Caki2 (cell line): ENCODE measurements at places on chromosomes 12 and 14.
A peak's percentile ranks its signal among the peaks of the same experiment; 100 is the strongest.

GRCh38 chr14:35158951-35159653 lies 36.8 kb downstream of the PRORP start:
- peak; percentile 46 for DNase-seq

- DNase-seq: no peak
These were observed 1500.7 kb upstream of the FLRT2 start for GRCh38 chr14:84029246-84029645.

GRCh38 chr12:123075646-123076171 lies 75.2 kb downstream of the PITPNM2 start:
- peak; percentile 18 for DNase-seq

- no peak for DNase-seq
These were observed 64.5 kb downstream of the BCL11B start for GRCh38 chr14:99207456-99207855.

- no peak for DNase-seq
These were observed 67.9 kb upstream of the ATF1 start for GRCh38 chr12:50695961-50696360.

- no peak for DNase-seq
These were observed 58.9 kb upstream of the HMGA2 start for GRCh38 chr12:65765436-65765813.

GRCh38 chr12:44889162-44889561 lies 13.0 kb upstream of the NELL2 start:
- no peak for DNase-seq

DNA sequence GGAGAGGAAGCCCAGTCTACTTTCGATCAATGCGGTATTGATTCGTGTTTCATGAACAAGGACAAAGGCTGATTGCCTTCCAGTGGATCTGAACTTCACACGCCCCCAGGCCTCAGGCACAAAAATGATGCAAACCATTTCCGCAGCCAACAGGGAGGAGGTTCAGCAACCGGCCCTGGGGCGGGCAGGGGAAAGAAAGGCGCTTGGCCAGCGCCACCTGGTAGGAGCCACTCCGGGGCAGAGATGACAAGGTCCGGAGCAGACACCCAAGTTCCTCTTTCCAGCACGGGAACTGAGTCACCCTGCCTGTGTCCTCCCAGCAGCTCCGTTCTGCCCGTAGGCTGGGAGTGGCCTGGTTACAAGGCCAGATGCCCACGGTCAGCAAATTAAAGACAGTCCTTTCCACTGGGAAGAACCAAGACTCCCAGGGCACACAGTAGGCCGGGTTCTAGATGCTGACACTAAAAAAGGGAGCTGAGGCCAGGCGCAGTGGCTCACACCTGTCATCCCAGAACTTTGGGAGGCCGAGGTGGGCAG lies 136.3 kb downstream of the SCARB1 start:
- DNase-seq: peak; percentile 84

- DNase-seq: no peak
These were observed 86.9 kb downstream of the EPS8 start for GRCh38 chr12:15702276-15702675.

- DNase-seq: no peak
These were observed 154.7 kb upstream of the ATXN7L3B start for GRCh38 chr12:74382983-74383382.

GRCh38 chr12:45660330-45660729 lies 69.2 kb upstream of the ARID2 start:
- peak; percentile 48 for DNase-seq

- DNase-seq: no peak
These were observed 17.8 kb downstream of the E2F7 start for GRCh38 chr12:77047341-77048109.

GRCh38 chr14:91744068-91744480 lies 12.2 kb upstream of the CATSPERB start:
- no peak for DNase-seq

- DNase-seq: no peak
These were observed 111.1 kb upstream of the SCAF11 start for GRCh38 chr12:46101485-46101869.

GRCh38 chr12:98656289-98657101 lies 11.4 kb downstream of the APAF1 start:
- DNase-seq: no peak

DNA sequence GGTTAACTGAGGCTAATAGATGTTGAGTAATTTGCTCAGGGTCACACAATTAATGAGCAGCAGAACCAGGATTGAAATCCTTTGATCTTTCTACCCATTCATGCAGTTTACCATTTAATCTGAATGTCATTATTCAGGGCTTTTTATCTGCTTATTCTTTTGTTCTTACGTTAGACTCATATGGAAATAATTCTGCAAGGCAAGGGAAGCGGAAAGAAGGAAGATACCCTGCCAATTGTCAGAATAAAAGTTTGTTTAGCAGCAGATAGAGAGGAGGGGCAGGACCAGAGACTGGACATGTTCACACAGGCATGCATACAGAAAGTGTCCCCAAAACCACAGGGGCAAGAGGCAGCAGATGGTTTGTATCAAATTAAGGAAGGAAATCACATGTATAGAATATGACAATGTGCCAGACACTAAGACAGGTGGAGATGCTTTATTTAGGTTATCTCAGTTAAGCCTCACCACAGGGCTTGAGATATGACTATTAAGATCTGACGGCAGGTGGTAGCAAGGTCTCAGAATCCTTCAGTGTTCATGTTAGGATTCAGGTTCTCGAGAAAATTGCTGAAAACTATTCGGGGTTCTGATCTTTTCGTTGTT lies 29.8 kb downstream of the BRMS1L start:
- no peak for DNase-seq

- no peak for DNase-seq
These were observed 46.2 kb upstream of the VASH1 start for GRCh38 chr14:76715101-76715500.

DNA sequence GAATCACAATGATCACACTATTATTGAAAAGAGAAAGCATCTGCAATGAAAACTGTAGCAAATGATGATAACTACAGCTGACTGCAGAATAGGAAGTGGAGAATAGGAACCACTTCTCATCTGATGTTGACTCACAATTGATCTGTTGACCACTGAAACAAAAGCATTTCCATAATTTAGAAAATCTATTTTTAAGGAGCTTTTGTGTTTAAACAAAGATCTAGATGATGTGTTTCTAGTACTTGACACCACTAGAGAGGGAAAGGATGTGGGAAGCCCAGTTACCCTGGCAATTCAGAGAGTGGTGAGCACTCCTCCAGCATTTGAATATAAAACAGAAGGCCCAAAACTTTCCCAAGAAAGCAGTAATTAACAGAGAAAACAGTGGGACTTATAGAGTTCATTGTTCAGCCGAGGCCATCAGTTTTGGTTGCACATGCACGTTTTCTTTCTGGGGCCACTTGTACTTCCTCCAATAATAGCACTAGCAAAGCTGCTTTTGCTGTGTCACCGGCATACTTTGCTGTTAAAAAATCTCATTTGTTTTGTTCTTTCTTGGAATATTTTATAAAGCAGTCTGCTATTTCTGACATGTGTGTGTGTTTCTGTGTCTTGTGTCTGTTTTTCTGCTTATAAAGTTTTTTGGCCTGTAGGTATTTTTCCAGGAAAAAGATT lies 76.1 kb upstream of the HECTD1 start:
- no peak for DNase-seq

- DNase-seq: no peak
These were observed 266.4 kb upstream of the SLC16A7 start for GRCh38 chr12:59329462-59329861.

GRCh38 chr12:103673891-103674375 lies 86.9 kb downstream of the STAB2 start:
- DNase-seq: no peak

GRCh38 chr12:92879698-92880322 lies 49.3 kb downstream of the EEA1 start:
- no peak for DNase-seq

DNA sequence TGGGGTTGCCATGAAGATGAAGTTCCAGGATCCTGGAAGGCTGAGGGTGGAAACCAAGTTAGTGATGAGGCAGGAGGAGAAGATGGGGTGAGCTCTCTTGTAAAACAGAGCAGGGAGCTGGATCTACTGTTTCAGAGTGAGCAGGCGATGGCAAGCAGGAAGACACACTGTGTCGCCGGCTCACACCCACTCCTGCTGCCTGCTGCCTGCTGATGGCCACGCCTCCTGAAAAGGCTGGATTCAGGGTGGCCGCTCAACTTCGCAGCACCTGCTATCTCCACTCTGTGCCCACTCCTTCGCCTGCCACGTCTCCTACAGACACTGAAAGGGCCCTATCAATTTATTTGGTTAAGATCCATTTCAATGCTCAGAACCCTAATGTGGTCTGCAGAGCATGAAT lies 96.1 kb downstream of the RBM19 start:
- no peak for DNase-seq

DNA sequence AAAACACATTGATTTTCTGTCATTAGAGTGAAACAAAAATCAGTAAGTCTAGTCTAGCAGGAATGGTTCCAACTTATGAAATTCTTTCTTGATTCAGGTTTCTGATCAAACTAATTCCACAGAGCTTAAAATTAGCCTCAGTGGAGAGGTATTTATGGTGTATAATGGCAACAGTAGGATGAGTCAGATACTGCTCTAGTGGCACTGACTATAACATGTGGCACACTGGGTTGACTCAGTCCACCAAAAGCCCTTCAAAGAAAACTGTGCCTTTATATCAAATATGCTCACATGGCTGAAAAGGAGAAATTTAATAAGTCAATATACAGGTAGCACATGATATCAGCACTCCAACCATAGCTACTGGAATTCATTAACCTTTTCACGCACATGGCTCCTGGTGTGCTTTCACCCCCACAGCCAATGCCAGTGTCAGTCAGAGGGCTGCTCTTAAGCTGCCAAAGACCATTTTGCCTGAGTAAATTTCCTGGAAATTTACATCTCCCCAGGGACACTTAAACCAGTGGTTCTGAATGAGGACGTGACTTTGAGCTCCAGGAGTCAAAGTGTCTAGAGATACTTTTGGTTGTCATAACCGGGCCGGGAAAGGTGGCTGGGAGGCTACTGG lies 21.7 kb upstream of the CATSPERB start:
- DNase-seq: no peak

DNA sequence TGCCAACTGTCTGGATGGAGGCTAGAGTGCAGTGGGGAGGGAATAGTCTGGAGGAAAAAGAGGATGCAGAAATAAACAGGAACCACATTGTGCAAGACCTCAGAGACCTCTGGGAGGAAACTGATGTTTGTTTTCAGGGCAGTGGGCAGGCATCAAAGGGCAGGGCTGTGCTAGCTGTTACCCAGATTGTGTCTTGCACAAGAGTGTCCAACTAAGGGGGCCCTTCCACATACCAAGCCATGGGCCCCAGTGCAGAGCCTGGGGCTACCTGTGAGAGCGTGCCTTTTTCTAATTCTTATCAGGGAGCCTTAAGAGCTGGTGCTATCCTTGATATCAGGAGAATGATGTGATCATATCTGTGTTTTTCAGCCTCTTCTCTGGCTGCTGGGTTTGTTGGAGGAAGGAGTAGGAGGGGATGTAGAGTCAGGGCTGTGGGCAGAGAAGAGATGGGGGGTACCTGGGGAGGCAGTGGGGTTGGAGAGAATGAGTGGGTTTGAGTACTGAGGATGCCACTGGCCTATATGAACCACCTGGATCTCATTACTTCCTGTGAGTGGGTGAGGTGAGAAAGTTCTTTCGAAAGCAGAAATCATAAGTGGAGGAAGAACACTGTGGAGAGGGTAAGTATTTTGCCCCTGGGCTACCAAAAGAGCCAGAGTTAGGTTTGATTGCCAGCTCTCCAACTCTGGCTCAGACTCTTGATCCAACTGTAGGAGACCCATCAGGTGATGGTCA lies 259.2 kb upstream of the CRY1 start:
- DNase-seq: no peak

DNA sequence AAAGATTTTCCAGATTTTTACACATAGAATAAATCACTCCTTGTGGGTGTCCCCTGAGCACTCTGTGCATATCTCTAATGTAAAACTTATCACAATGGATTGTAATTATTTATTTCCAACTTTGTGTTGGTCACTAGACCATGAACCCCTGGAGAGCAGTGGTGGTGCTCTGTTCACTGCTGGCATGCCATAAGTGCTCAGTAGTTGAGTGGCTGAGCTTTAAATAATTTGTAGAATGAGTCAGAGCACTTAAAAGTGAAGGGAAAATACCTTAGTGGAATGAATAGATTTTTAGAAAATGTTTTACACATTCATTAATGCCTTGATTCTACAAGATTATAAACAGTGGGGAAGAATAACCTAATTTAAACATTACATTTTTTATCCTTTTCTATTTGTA lies 6.3 kb downstream of the MGAT4C start:
- DNase-seq: peak; percentile 84

DNA sequence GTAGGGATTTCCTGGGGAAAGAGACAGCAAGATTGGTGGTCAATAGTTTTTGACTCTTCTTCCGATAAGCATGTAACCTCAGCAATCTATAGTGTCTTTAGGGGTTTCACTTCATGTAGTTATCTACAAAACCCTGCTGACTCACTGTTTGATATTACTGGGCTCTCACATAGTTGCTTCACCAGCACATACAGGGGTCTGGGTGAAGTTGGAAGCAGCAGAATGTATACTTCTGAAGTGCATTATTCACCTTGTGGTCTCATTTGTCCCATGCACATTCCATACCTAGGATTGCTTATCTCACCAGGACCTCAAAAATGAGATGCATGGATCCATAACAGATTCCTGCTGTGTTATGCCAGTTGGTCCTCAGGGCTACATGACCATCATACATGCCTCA lies 280.0 kb downstream of the LRIG3 start:
- DNase-seq: no peak

DNA sequence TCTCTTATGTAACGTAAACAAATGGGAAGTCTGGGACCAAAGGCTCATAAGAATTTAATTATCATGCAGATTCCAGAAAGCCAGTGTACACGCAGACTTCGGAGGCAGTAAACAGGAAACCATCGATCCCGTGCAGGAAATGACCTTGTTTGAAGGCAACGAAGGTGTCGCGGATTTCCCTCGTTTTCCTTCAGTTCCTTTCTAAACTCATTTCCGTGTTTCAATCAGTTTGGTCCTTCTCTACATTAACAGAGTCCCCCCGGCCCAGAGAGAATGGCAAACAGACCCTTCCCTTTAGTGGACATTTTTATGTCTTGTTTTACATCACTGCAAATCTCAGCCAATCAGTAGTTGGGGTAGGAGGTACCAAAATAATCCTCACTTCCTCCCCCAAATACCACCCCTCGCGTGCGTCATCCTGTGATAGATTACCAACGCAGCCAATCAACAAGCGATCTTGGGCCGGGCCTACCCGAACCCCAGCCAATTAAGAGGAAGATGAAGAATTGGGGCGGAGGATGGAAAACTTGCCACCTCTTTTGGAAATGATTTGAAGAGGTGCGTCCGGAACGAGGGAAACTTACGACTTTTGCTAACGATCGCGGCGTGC lies 6.1 kb upstream of the FOXJ2 start:
- DNase-seq: peak; percentile 99

- DNase-seq: no peak
These were observed 185.0 kb upstream of the NRXN3 start for GRCh38 chr14:77985211-77985615.
